ENCODE measurements at places on chromosomes 7 and 10.

DNA sequence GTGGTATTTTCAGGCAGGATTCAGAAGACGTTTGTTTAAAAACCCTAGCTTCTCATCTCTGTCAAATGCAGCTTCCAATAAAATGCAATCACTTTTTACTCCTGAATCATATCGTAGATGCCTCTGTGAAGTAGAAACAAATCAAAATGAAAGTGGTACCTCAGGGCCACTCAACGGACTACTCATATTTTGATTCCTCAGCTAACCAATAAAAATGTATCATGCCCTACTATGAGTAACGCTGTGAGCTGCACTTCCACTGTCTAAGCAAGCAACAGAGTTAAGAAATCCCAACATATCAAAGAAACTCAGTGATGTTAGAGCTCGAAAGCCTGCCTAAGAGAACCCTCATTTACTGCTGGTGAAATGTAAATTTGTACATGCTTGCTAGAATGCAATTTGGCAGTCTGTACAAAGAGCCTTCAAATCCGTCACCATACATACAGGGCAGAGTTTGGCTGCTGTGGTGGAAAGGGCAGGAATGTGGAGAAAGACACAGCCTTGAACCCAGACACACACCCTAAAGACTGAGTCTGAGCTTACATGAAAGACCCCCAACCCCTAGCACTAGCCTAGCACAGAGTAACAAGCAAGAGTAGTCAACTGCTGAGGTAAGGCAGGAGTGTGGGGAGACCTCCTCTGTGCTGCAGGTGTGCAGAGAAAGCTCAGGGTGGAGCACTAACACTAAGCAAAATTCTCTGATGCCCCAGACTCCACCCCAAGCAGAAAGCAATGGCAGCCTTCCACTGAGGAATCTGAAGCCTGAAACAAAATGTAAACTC lies 151.5 kb downstream of the ANK3 start:
- DNase-seq = peak; percentile 55

DNA sequence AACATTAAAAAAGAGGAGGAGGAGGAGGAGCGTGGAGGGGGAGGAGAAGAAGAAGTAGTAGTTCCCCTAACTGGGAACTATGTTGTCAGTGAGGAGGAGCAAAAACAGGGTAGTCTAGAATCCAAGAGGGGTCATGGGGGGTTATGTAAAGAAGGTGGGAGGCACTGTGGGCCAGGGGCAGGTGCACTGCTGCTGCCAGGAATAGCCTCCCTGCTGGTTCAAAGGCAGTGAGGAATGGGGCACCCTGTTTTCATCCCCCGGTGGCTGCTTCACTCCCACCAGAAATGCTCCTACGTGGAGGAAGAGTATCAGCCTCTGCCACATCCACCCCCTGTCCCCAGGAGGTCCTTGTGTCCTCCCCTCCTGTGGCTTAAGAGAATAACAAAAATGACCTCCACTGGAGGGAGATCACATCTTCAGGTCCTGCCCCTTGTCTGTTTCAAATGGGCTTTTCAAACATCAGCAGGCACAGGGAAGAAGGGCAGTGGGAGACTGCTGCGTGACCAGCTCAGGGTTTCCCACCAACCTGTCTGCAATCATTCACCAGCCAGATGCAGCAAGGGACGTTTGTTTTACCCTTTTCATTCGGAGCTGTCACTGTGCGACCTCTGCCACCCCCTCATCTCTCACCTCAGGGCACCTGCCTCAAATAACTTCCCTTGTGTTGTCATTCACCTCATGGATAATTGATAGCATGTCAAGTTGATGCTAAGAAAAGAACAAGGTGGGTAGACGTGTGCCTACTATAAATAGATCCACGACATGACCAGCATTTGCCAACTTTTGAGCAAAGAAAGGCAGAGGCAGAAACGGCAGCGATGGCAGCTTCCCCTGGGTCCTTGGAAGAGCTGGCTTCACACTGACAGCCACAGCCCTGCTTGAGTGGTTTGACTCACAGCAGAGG lies 92.6 kb downstream of the DGKI start:
- DNase-seq = peak; percentile 28

GRCh38 chr7:157612009-157612663 lies 275.3 kb downstream of the DNAJB6 start:
- DNase-seq = no peak

DNA sequence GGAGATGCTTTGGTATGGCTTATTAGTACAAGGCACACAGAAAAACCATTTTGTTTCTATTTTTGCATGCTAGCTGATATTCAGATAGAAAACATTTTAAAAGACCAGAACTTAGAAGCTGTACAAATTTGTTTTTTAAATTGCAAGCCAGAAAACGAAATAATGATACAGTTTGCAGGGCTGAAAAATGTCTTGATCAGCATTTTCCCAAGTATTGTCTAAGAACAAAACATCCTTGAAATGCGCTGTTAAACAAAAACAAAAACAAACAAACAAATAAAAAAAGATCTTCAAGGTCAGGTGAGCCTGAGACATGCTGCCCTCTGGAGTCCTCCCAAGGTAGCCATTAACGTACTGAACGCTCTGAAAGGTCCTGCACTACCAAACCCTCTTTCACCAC lies 98.3 kb downstream of the VIM start:
- no peak for DNase-seq

- DNase-seq = no peak
These were observed 18.7 kb downstream of the PKD2L1 start for GRCh38 chr10:100311298-100311697.

DNA sequence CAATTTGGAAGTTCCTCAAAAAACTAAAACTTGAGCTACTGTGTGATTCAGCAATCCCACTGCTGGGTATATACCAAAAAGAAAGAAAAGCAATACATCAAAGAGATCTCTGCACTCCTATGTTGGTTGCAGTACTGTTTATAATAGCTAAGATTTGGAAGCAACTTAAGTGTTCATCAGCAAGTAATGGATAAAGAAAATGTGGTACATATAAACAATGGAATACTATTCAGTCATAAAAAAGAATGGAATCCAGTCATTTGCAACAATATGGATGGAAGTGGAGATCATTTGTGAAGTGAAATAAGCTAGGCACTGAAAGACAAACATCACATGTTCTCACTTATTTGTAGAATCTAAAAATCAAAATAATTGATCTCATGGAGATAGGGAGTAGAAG lies 16.5 kb upstream of the IMMP2L start:
- DNase-seq = no peak

- DNase-seq = peak; percentile 33
These were observed 51.7 kb downstream of the PROSER2 start for GRCh38 chr10:11874568-11875493.

GRCh38 chr10:127918572-127918971 lies 11.7 kb downstream of the PTPRE start:
- no peak for DNase-seq

- no peak for DNase-seq
These were observed 102.8 kb upstream of the THSD7A start for GRCh38 chr7:11934796-11935195.

- DNase-seq = no peak
These were observed 68.2 kb downstream of the SLC37A3 start for GRCh38 chr7:140330128-140330527.

GRCh38 chr10:103739039-103739764 lies 116.2 kb downstream of the SH3PXD2A start:
- peak; percentile 98 for DNase-seq

GRCh38 chr7:48053736-48054135 lies 18.4 kb downstream of the C7orf57 start:
- no peak for DNase-seq

DNA sequence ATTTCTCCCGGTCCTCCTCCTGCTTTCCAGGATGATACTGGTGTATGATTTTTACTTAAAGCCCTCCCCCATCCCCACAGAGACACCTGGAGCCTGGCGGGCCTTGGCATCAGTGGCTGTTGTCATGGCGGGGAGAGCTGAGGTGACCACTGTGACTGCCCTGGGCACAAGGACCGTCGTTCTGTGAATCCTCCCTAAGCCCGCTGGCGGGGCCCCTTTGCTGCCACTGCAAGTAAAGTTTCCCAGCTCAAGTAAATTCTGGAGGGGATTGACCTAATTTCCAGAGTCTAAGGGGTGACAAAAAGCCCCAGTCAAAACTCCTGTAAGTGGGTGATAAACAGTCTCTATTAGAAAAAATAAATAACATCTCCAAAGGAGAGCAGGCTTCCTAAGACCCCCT lies 393.2 kb upstream of the PODXL start:
- no peak for DNase-seq

DNA sequence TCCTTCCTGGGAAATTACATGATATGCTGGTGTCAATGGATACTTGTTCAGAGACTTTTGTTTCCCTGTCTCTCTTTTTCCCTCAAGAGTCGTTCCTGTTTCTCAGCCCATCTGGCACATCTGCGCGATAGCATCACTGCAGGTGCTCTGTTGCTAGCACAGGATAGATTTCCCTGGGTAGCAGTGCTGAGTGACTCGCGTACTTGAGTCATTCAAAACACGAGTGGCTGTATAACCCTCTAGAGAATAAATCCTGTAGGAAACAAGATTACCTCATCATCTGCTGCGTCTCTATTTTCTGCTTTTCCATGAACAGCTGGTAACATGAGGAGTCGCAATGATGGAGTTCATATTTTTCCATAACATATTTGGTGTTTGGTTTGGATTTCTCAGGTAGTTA lies 452.0 kb upstream of the FZD8 start:
- DNase-seq = no peak

DNA sequence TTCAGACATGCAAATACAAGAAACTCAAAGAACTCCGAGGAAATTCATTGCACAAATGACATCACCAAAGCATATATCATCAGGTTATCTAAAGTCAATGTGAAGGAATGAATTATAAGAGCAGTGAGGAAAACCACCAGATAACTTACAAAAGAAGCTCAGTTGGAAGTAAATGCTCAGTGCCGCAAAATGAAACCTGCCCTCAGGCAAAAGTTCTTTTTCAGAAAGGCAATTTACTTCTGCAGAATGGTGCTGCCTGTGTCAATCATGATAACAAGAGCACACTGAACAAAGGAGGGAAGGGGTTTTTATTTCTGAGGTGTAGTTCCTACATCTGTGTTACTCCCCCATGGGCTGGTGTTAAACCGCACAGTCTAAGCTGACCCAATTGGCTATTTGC lies 550.6 kb upstream of the SEMA3D start:
- DNase-seq = no peak

- DNase-seq = no peak
These were observed 946 bp upstream of the RASGEF1A start for GRCh38 chr10:43267811-43268210.

- no peak for DNase-seq
These were observed 9.3 kb downstream of the RASGEF1A start for GRCh38 chr10:43257347-43258210.

DNA sequence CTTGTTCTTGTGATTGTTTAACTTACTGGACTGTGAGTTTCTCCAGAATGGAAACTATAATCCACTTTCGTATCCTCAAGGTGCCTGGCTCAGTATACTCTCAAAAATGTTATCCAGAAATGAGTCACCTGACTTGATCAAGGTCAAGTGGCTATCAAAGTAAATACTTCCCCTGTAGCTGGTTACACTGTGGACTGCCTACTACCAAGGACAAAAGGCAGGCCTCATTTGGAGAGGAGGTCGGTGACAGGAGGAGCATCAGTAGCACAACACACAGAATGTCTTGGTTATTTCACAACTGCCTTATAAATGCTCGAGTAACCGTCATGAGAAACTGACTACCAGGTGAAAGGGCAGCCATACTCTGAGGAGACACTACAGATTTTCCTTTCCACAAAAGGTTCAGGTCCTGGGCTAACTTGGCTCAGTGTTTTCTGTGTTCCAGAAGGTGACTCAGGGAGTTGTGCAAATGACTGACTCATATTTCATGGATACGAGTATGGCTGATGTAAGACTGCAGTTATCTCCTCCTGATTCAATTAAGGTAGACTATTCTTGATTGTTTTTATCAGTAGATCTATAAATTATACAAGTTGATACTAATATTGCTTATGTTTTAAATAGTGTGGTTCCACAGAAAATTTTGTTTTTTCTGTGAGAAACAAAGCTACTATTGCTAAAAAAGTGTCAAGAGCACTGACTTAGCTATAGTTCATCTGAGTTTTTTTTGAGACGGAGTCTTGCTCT lies 4.2 kb upstream of the CCNY start:
- DNase-seq = peak; percentile 89

- peak; percentile 63 for DNase-seq
These were observed 129.1 kb upstream of the PPP1R3A start for GRCh38 chr7:114047889-114048288.

DNA sequence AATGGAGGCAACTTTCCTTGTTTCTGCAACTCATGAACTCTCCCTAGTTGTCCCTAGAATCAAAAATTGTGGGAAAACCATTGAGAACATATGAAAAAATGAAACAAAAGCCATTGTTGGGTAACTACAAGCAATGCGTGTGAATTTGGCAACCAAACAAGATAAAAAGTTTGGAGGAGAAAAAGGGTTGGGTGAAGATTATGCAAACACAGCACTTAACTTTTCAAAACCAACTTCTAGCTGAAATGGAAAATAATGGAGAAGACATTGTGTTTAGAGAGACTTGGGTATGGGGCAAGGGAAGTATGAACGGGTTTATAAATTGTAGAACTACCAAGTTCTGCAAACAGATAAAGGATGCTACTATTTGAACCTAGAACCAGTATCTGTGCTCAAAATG lies 89.0 kb upstream of the SVIL start:
- no peak for DNase-seq

DNA sequence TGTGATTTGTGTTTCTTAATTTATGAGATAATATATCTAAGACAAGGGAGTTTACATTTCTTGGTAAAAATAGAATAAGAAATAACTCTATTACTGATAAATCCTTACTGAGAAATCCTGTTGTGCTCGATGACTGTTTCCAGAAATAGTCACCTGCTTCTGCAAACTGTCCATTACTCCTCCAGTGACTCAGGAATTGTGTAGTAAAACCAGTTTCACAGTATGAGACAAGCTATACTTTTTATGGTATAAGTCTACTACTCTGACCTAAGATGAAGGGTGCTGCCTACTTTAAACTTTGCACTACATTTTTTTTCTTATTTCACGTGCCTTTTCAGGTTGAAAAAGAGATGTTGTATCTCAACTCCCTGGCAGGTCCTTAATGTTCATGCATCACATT lies 6.8 kb upstream of the ANKRD22 start:
- no peak for DNase-seq

DNA sequence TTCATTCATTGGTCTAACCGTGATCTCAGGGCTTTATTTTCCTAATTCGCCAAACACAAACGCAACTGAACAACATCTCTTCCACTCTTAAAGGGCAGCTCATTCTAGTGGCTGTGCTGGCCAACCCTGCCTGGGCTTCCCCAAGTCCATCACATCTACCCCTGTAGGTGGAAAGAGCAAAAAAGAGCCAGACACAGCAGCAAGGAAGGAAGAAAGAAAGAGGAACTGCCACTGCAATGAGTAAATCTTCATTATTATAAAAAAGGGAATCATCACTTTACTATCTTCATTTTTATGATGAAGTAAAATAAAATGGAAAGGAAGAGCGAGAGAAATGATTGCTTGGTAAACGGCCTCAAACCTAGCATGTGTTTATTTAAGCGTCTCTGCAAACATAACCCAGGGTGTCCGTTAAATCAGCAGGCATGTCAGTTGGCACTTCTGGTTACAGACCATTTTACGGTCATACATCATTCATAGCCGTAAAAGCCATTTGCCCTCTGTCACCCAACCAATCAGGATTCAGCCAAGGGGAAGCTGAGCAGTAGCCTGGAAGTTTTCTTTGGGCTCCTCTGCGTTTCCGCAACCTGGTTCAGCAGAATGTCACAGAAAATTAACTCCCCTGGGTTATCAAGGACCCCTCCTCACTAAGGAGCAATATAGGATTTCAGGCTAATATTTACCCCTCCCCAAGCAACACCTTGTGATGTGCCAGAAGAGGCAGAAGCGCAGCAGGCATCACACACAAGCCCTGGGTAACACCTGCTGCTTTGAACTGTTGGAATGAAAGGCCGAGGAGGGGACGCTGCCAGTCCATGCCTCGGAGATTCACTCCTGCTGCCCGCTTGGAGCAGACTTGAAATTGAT lies 234.0 kb downstream of the SNX10 start:
- DNase-seq = no peak

- no peak for DNase-seq
These were observed 744.7 kb downstream of the KCNMA1 start for GRCh38 chr10:76892766-76893479.

Measured in fibroblast of skin of right biceps (primary cell).